Uterus (tissue), 4 donors: ENCODE measurements at places on chromosomes 13 and 19. TPM values are rescaled to one million over a fixed set of nuclear protein-coding genes. Genes with fewer than 3 reads are reported as not detected.
A peak's percentile ranks its signal among the peaks of the same experiment; 100 is the strongest.

PALM gene
- 20.9 TPM for total RNA-seq

RASAL3 gene
- not detected for total RNA-seq

PROZ gene
- total RNA-seq: not detected

GRCh38 chr19:39710333-39710890 is 6.1 kb downstream of the LGALS14 start:
- no peaks in the 10 kb centered on the region for H3K4me1 ChIP-seq
- no peaks in the 10 kb centered on the region for H3K36me3 ChIP-seq
- no peak overlapping the region for H3K27ac ChIP-seq

GRCh38 chr19:2003874-2004273 is 11.6 kb downstream of the BTBD2 start:
- H3K4me1 ChIP-seq: no peaks in the 10 kb centered on the region
- no peak overlapping the region for H3K27ac ChIP-seq
- H3K27me3 ChIP-seq: no peaks in the 10 kb centered on the region
- no peak overlapping the region for H3K4me3 ChIP-seq
- H3K36me3 ChIP-seq: no peaks in the 10 kb centered on the region

- no peaks in the 10 kb centered on the region for H3K36me3 ChIP-seq
- H3K27me3 ChIP-seq: no peaks in the 10 kb centered on the region
- DNase-seq: no peak
- H3K4me1 ChIP-seq: peaks cover 1% of the 10 kb centered on the region
Observed at GRCh38 chr19:4362831-4363545, 19.6 kb downstream of the MPND start.

- no peaks in the 10 kb centered on the region for H3K27me3 ChIP-seq
- no peak overlapping the region for H3K4me3 ChIP-seq
- DNase-seq: no peak
- no peaks in the 10 kb centered on the region for H3K36me3 ChIP-seq
- no peak overlapping the region for H3K27ac ChIP-seq
- H3K4me1 ChIP-seq: no peaks in the 10 kb centered on the region
Observed at GRCh38 chr13:89199138-89199537, 1528.0 kb downstream of the SLITRK5 start.

GRCh38 chr19:13604902-13605586 is 98.8 kb upstream of the CACNA1A start:
- H3K36me3 ChIP-seq: no peaks in the 10 kb centered on the region
- H3K27ac ChIP-seq: no peak overlapping the region
- H3K4me1 ChIP-seq: no peaks in the 10 kb centered on the region
- H3K27me3 ChIP-seq: no peaks in the 10 kb centered on the region

DNA sequence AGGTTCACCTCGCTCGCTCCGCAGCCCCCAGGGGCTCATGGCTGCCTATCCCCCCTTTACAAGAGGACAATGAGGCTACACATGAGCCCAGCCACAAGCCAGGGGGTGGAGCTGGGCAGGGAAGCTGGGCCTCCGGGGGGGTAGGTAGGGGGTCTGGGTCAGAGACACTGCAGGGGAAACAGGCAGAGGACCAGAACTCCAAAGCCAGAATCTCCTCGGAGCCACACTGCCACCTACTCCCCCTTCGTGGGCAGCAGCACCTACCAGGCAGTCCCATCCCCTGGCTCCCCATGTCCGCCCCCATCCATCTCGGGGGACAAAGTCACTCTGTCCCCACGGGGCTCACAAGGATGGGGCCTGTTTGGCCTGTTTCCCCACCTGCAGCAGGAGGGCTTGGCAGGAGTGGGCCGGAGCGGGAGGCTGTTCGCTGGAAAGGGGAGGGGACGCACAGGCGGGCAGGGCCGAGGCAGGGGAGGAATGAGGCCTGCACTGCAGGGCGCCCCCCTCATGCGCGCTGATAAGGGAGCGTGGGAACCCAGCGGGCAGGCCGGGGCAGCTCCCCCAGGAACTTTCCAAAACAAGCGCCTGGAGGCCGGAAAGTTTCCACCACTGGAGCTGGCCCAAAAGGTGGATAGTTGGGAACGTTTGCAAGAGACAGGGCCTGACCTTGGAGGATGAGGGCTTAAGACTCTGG is 545 bp upstream of the ISYNA1 start:
- H3K27me3 ChIP-seq: no peaks in the 10 kb centered on the region
- H3K4me1 ChIP-seq: peaks cover 10% of the 10 kb centered on the region
- H3K4me3 ChIP-seq: peak overlapping the region; percentile 45
- no peaks in the 10 kb centered on the region for H3K36me3 ChIP-seq

DNA sequence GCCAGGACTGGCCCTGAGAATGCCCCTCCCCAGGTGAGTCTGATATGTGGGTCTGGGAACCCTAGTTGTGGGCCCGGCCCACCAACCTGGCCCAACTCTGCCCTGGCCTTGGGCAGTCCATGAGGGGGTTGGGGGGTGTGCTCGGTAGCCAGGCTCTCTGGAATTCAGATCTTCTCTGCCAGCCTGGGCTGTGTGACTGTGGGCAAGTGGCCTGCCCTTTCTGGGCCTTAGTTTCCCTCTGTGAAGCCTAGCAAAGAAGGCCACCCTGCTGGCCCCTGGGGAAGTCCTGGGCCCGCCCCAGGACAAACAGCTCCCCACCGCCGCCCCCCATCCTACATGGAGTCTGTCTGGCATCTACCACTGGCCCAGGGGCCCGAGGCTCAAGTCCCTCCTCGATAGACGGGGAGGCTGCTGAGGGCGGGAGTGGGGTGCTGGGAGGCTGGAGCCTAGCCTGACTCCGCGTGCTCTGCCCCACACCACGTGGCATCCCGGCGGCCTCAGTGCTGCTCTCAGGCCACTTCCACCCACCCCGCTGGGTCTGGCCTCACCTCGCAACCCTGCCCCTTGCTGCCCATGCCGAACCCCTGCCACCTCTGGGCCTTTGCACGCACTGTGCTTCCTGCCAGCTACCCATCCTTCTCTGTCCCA is 8.3 kb upstream of the TBXA2R start:
- no peak overlapping the region for H3K27ac ChIP-seq
- no peak for DNase-seq
- H3K27me3 ChIP-seq: no peaks in the 10 kb centered on the region
- no peaks in the 10 kb centered on the region for H3K4me1 ChIP-seq
- no peaks in the 10 kb centered on the region for H3K36me3 ChIP-seq

DNA sequence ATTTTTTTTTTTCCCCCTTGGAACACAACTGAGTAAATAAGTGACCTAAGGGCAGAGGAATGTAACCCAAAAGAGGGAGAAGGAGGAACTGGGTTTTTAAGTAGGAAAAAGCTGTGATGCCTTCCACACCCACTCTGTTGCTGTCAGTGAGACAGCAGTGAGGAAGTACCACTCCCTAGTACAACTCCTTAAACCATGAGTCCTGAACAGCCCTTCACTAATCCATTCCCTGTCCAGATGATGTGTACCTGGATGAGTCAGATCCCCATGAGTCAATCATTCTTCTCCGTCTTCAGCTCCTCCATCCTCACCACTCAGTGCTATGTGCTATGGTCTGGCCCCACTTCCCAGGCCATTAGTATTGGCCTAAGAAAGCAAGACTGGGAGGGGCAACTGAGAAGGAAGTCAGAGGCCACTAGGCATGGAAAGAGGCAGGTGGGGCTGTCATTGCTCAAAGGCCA is 12.9 kb upstream of the CXCL17 start:
- no peak for DNase-seq
- H3K4me1 ChIP-seq: no peaks in the 10 kb centered on the region
- no peaks in the 10 kb centered on the region for H3K27me3 ChIP-seq
- H3K36me3 ChIP-seq: no peaks in the 10 kb centered on the region
- no peak overlapping the region for H3K27ac ChIP-seq

- no peak overlapping the region for H3K4me3 ChIP-seq
- DNase-seq: no peak
- H3K27me3 ChIP-seq: no peaks in the 10 kb centered on the region
- H3K36me3 ChIP-seq: no peaks in the 10 kb centered on the region
- H3K27ac ChIP-seq: no peak overlapping the region
Observed at GRCh38 chr13:49374585-49375290, 69.1 kb downstream of the CAB39L start.

- no peak overlapping the region for H3K4me3 ChIP-seq
- H3K27me3 ChIP-seq: no peaks in the 10 kb centered on the region
- no peaks in the 10 kb centered on the region for H3K4me1 ChIP-seq
- H3K27ac ChIP-seq: no peak overlapping the region
- DNase-seq: no peak
Observed at GRCh38 chr13:35524171-35524570, 47.7 kb upstream of the MAB21L1 start.
